Lower lobe of right lung (tissue), 2 donors: ENCODE measurements at places on chromosomes 2 and 18.

DNA sequence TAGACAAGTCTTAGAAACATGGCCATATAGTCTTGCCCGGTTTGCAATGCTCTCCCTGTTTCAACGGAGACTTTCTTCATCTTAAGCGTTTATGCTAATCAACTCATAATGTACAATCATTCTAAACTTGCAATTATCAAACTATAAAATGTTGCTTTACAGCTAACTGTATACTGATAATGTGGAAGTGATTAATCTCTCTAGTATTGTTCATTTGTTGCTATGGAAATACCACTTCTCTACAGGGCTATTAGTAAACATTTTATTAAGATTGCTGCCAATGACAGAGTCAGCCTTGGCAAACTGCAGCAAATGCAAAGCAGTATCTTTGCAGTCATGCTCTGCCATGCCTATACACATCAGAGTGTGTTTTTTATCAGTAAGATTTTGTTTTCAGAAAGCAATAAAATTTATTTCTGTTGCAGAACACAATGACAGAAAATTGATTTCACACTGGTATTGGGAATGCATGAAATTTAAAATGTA, 1201.8 kb upstream of the CDH2 start:
- DNase-seq, result no peak

DNA sequence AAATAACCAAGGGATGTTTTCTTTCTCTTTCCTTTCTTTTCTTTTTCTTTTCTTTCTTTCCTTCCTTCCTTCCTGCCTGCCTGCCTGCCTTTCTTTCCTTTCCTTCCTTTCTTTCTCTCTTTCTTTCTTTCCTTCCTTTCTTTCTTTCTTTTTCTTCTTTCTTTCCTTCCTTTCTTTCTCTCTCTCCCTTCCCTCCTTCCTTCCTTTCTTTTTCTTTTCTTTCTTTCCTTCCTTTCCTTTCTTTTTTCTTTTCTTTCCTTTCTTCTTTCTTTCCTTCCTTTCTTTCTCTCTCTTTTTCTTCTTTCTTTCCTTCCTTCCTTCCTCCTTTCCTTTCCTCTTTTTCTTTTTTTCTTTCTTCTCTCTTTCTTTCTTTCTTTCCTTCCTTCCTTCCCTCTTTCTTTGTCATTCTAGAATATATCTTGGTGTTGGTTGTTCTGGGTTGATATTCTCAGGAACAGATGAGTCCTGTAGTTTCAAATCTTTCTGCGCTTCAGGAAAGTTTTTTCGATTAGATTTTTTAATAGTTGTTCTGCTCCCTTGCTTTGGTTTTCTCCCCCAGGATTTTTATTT, 101.5 kb upstream of the FBXO11 start:
- no peak for DNase-seq

DNA sequence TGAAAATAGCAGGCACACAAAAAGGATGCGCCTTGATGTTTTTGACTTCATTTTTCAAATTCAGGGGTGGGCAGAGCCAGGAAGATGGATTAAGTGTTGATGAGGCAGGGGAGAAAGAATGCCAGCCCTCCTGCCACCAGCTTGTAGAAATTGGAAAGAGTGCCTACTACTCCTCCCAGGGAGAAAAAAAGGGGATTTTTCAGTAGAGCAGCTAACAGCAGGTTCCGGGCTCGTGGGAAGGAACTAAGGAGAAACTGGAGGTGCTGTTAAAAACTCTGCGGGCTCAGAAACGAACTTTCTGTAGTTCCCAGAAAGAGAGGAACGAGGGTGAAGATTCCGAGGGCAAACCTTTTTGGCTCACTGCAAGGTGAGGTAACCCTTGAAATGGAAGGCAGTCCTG, 100.1 kb upstream of the MCFD2 start:
- no peak for DNase-seq

- no peak for DNase-seq
Measured at GRCh38 chr2:37656512-37657423, 14.7 kb downstream of the CDC42EP3 start.

GRCh38 chr2:18651842-18652774, 62.7 kb upstream of the NT5C1B start:
- DNase-seq, result no peak

DNA sequence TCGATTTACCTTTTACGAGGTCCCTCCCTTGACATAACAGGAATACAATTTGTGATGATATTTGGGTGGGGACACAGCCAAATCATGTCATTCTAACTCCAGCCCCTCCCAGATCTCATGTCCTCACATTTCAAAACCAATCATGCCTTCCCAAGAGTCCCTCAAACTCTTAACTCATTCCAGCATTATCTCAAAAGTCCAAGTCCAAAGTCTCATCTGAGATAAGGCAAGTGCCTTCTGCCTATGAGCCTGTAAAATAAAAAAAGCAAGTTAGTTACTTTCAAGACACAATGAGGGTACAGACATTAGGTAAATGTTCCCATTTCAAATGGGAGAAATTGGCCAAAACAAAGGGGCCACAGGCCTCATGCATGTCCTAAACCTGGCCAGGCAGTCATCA, 381.1 kb downstream of the PIK3C3 start:
- DNase-seq, result no peak

GRCh38 chr18:71370671-71371445, 1082.0 kb downstream of the SOCS6 start:
- DNase-seq, result no peak

GRCh38 chr18:13487237-13487636, 239.1 kb downstream of the FAM210A start:
- DNase-seq, result no peak

DNA sequence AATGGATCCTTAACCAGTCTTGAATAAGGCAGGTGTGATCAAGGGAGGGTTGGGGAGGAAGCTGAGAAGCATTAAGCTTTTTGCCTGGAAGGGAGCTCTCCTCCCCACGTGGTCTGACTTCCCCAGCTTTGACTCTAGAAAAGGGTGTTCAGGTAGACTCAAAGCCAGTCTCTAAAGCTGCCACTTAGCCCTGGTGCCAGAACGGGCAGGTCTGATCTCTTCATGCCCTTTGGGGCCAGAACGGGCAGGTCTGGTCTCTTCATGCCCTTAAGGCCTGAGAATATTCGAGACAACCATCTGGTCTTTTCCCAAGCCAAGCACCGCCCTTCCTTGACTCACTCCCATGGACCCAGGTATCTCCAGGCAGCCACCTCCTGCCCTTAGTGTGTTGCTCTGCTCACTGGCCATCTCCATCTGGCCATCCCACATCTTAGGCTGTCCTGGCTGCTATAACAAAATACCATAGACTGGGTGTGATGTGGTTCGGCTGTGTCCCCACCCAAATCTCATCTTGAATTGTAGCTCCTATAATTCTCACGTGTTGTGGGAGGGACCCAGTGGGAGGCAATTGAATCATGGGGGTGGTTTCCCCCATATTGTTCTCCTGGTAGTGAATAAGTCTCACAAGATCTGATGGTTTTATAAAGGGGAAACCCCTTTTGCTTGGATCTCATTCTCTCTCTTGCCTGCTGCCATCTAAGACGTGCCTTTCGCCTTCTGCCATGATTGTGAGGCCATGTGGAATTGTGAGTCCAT, 59.4 kb downstream of the SNORC start:
- DNase-seq, result no peak

DNA sequence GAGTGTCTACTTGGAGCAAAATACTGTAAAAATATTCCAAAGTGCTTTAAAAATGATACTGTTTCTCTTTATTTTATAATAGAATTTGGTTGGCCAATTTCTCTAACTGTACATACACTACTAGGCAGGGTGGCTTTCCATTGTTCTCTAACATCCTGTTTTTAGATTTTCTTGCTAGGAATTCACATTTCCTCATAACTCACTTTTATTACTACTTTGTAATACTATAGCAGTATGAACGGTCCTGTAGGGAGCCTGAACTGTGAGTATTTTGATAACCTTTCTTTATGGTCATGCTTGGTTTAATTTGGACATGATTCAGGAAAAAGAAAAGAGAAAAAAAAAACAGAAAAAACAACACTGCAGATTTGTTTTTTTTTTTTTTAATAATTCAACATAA, 37.8 kb downstream of the GCG start:
- no peak for DNase-seq

GRCh38 chr2:449246-450067, 161.6 kb upstream of the ALKAL2 start:
- no peak for DNase-seq

DNA sequence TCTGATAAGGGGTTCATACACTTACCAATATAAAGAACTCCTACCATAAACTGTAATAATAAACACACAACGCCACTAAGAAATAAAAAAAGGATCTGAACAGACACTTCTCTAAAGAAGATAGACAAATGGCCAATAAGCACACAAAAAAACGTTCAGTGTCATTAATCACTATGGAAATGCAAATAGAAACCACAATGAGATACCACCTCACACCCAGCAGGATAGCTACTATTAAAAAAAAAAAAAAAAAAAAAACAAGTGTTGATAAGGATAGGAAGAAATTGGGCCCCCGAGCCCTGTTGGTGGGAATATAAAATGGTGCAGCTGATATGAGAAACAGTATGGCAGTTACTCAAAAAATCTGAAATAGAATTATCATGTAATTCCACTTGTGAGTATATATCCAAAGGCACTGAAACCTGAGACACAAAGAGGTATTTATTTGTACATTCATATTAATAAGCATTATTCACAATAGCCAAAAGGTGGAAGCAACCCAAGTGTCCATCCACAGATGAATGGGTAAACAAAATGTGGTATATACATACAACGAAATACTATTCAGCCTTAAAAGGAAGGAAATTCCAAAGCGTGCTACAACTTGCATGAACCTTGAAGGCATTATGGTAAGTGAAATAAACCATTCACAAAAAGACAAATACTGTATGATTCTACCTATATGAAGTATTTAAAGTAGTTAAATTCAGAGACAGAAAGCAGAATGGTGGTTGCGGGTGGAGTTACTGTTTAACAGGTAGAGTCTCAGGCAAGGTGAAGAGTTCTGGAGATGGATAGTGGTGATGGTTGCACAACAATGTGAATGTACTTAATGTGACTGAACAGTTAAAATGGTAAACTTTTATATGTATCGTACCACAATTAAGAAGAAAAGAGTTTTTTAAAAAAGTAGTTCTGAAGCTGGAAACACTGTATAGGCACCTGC, 17.9 kb downstream of the REV1 start:
- no peak for DNase-seq

DNA sequence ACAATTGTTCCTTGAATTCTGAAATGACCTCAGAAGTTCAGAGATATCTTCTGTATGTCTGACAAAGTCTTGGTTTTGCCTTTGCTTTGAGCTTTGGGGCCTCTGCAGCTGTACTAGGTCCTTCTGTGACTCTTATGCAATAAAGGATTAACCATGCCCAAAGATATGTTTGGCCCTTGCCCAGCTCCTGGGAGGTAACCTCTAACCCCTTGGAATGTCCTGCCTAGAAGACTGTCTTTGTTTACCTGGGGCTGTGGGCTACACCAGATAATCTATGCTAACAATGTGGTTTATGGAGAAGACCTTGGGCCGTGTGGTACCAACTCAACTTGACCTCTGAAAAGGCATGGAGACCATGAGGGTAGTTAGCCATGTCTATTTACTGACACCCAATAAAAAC, 140.9 kb upstream of the CAPN13 start:
- DNase-seq, result no peak

DNA sequence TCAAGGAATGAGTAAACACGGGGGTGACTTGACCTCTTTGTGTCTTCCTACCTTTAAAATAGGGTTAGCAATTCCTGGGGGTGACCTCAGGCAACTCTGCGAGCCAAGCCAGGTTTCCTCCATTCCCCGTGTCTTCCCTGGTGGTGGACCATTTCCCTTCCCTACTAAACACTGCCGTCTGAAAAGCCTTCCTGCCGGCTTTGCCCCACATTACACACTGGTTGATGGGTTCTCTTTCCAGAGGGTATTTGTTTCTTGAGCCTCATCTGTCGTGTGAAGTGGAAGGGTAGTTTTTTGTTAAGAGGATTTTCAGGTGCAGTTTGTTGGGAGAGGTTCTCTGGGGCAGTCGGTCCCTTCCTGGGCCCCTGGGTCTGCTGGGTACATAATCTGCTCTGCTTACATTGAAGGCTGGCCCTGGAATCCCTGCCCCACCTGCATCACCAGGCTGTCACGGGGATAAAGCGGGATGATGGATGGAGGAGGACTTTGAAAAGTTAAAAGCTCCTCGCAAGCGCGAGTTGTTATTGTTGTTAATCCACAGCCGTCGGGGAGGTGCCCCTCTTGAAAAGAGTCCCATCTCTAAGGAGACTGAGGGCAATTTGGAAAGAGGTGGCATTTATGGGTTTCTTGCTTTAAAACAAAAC, 175.4 kb upstream of the SPRED2 start:
- DNase-seq, result no peak

DNA sequence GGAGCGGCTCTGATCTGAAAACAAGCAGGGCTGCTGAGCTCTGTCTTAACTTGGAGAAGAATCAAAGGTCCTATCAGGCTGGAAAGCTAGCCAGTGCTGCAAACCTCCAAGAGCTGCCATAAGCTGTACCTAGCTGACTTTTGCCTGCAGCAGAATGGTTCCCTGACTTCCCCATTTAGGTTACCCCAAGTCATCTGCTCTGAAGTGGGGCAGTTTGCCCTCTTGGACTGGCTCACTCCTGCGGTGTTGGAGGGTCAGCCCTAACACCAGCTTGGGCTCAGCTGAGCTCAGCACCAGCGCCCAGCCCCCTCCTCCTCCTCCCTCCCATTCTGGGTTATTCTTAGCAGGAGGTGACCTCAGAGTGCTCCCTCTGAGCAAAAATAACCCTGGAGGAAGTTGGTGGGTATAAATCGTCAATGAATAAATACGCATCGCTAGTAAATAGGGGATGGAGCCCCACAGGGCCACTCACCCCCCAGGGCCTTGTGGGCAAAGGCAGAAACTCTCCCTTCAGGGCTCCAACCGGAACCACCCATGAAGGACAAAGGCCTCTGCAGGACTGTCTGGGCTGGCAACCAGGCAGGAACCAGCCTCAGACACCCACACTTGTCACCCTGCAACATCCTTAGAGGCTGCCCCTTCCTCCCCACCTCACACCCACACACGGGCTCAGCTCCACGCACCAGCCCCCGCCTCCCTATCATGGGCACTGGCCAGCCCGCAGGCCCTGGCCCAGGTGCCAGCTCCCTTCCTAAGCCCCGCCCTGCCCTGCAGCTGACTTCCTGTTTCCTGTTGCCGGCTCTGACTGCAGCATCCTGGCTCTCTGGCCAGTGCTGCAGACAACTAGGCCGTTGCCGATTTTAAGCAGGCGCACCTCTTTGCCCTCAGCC, 46.9 kb downstream of the DNMT3A start:
- peak; percentile 91 for DNase-seq

DNA sequence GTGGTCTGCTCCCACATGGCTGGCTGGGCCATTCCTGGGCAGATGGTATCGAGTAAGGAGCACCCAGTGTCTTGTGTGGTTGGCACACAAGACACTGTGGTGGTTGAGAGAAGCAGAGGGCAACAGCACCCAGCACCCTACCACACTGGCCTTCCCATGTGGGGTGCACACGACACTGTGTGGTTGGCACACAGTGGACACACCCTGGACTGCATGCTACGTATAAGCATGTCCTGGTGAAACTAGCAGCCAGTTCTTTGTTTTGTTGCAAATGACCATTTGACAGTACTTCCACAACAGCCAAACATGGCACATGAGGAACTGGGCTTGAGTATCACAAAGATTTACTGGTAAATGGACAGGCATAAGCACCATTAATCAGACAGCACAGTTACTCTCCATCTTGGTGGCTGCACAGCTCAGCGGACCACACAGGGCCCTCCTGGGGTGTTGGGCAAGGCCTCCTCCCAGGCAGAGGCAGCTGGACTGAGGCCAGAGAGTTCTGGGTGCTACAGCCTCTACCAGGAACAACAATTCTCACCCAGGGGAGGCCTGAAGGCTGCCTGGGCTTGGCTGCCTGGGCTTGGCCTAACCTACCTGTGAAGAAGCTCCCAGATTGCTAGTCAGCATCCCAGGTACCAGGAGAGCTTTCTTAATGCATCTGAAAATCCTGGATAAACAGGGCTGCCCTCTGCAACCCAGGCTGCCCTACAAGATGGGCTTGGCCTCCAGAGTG, 59.3 kb upstream of the ALPP start:
- DNase-seq, result no peak

GRCh38 chr18:77146249-77147080, 13.9 kb upstream of the MBP start:
- no peak for DNase-seq
